Skeletal muscle cell (primary cell): ENCODE measurements at places on chromosomes 6 and 20.

- DNase-seq, result no peak
These were observed 36.7 kb downstream of the IMPG1 start for GRCh38 chr6:76035713-76036112.

DNA sequence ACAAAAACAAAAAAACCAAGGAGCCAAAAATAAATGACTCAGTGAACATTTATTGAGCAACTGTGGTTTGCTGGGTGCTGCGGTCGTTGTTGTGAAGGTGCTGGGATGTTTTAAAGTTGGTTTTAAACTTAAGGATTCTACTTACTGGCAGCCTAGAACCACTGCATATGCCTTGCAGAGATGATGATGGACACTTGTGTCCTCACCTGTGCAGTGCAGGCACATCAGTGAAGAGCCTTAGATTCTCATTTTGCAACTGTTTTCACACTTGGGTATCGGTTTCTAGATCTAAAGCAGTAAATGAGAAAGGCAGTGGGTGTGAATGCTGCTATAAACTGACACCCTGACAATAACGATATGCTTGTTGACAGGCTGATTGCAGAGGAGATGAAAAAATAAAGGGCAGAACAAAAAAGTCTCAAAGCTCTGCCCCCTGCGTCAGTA lies 68.8 kb downstream of the UTRN start:
- no peak for DNase-seq

GRCh38 chr6:157758516-157759023 lies 64.5 kb upstream of the SNX9 start:
- no peak for DNase-seq

DNA sequence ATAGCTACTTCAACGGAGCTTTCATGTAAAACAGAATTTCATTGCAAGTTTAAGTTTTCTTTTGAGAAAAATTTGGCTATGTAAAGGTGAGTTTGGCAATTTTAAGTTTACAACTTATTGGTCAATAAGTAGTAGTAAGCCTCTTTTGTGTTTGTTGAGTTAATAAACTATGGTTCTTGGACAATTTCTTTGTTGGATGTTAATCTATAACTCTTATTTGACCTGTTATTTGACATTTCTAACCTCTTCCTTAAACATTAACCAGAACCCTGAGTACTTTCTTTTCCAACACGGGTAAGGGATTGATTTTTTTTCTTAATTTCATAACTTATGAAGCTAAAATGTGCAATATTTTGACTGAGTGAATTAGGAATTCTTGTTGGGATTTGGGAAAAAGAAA lies 354.4 kb downstream of the PRKN start:
- no peak for DNase-seq

DNA sequence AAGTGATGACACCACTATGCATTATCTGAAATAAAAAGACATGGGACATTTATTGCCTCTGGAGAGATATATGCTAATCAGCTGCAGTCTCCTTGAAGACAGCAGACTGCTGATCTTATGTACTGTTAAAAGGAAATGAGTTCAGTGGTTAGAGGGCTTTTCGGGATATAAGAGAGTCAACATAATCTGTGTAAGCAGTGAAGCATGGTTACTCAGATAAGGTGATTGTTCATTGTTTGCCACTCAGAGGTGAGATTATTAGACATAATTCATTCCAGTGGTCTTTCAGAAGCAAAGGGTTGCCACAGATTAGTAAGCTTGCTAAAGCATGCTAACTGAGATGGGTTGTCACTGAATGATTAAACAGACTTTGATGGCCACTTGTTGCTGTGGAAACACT lies 1450.7 kb upstream of the ADGRB3 start:
- no peak for DNase-seq

GRCh38 chr6:137798261-137798660 lies 68.8 kb upstream of the TNFAIP3 start:
- DNase-seq, result no peak

GRCh38 chr6:161954077-161954476 lies 680.2 kb upstream of the AGPAT4 start:
- DNase-seq, result no peak

- no peak for DNase-seq
These were observed 95.6 kb downstream of the LAMP5 start for GRCh38 chr20:9609887-9610502.
